ENCODE measurements at places on chromosomes 6 and 20.

DNA sequence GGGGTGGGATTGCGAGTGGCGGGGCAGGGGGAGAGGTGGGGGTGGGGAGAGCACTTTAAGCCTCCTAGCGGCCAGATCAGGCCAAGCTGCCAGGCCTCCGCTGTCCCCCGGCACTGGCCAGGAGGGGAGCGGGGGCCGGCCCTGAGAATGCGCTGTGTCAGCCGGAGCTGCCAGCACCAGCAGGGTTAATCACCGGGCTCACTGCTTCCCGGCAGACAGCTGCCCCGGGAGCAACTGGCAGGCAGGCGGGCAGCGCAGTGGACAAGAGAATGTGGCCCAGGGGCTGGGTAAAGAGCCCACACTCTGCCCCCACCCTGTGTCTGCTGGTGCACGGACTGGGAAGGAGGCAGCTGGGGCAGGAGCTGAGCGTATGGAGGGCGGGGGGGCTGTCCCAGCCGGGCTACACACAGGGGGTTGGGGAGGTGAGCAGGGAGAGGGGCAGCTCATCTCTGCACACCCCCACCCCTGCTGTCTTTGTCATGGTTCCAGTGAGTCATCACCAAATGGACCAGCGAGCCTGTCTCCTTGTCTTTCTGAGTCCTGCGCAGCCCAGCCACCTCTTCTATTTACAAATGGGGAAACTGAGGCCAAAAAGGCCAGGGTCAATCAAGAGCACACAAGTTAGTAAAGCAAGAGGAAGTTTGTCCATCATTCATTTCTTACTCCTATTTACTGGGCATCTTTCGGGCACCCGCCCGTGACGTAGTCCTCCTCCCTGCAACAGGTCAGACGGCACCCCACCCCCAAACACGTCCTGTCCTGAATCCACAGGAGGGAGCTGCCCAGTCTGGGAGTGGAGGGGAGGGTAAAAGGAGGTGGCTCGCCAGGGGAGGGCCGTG lies 2.1 kb upstream of the LAMA5 start:
- no peak for DNase-seq

DNA sequence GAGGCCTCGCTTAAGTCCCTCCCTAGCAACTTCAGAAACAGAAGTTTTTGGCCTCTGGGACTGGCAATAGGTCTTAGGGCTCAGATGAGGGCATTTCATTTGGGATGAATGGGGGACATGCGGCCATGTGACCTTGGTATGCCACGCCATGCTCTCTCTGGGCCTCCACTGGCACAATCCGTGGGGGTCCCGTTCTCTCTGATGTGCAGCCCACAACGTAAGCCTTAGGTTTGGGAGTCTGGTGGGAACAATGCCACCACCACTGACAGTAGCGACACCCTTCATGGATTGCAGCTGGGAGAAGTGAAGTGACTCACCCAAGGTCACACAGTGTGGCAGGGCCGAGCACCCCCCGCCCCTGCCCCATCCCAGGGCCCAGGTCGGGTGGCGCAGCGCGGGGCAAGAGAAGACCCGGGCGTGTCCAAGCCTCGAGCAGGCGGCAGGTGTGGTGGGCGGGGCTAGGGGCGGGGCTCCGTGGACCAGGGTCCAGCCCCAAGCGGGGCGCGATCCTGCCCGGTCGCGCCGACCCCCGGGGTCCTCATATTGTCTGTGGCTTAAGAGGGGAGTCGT lies 864 bp upstream of the CEBPB start:
- DNase-seq: no peak

DNA sequence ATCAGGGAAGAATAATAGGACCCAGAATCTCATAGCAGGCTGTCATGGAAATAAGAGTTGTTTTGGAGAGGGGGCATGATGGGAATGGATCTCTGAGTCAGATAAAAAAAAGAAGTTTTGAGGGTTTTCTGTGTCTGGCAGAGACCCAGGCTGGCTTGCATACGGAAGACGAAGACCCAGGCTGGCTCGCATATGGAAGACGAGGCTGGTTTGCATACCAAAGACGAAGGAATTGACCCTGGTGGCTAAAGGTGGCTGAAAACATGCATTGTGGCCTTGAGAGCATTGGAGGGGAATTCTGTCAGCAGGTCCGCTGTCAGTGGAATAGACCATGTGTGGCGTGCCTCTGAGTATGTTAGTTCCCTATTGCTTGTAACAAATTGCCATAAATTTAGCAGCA lies 335.1 kb downstream of the BTBD3 start:
- DNase-seq: no peak

DNA sequence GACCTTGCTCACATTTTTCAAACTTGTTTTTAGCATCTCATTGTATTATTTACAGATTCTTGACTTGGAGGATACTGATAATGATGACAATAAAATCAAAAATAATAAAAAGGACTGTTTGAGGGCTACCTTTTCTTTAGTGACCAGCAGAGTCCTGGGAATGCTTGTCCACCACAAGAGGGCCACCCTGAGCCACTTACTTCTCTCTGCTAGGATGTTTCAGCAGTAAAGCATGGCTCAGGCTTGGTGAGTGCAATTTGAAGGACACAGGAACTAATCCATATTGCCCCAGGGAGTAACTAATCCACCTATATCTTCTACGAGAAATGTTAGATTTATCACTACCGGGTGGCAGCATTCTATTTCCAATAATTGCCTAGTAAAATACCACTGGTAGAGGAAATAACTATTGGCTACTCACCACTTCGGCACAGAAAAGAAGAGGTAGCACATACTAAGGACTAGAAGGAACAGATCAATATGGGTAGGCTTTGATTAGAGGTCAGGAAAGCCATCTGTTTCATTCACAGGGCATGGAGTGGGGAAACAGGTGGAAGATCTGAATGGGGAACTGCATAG lies 5.8 kb upstream of the KIAA0408 start:
- DNase-seq: peak; percentile 57

GRCh38 chr6:135210632-135211305 lies 29.7 kb downstream of the MYB start:
- DNase-seq: no peak

DNA sequence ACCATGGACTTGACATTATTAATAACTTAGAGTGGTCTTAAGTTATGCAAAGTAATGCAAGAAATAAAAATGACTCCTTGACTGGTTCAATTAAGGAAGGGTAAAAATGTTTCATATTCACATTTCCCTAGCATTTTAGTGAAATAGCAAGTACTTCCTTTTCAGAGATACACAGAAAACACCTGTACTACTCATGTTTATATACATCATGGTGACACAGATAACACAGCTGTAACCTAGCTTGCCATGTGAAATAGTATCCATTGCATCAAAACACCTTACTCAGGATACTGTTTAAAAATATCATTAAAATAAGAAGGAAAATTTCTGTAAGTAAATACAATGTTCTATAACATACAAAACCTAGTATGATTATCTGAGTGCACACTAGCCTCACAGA lies 102.4 kb downstream of the AHI1 start:
- DNase-seq: no peak

DNA sequence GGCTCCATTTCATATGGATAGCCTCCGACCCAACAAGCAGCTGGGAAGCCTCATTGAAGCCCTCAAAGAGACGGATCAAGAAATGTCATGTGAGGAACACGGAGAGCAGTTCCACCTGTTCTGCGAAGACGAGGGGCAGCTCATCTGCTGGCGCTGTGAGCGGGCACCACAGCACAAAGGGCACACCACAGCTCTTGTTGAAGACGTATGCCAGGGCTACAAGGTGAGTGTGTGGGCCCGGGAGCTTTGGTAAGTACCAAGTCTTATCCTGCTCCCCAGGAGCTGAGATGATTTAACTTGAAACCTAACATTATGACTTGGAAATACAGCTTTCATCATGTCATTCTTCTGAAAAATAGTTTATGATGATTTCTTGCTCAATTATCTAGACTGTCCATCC lies 4.1 kb downstream of the TRIM38 start:
- no peak for DNase-seq

GRCh38 chr6:136791296-136792094 lies 782 bp downstream of the MAP3K5 start:
- DNase-seq: peak; percentile 43

GRCh38 chr20:57649617-57650015 lies 29.4 kb upstream of the ZBP1 start:
- no peak for DNase-seq

- no peak for DNase-seq
These were observed 16.7 kb upstream of the PI3 start for GRCh38 chr20:45157962-45158361.

DNA sequence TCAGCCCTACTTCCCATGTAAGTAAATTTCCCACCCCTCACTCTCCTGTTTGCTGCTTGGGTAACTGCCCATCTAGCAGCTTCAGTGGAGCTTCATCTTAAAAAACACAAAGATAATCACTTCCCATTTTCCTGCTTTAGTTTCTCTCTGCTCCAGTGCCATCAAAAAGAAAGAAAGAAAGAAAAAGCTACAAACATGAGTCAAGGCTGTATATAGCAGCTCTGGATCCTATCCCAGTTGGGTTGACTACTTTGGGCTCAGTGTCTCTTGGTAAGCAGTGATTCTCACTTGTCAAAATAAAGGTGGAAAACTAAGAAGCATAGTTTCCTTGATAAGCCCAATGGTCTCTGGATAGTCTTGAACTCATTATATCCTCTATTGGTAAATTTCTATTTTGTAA lies 48.7 kb upstream of the SRPK1 start:
- no peak for DNase-seq

DNA sequence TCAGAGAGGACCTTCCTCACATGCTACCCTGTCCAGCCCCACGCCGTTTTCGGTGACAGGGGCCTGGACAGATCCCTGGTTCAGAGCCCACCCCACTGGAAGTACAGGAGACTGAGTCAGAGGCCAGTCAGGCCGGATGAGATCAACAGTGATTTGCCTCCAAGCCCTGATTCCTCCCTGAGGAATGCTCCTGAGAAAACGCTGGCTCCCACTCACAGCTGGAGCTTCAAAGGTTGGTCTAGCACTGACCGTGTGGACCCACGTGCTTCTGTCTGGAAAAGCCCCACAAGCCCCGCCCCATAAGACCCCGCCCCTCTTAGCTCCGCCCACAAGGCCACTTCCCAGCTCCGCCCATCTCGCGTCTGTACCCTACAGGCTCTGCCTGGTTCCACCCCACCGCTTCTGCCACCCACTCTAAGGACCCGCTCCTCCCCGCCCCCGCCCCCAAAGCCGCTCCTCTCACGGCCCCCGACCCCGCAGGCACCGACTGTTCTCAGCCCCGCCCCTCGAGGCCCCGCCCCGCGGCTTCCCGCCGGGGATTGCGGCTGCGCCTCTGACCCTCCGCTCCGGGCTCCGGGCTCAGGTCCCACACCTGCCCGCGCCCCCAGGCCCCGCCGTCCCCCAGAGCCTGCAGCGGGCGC lies 64.9 kb upstream of the BHLHE23 start:
- no peak for DNase-seq

- DNase-seq: no peak
These were observed 197.9 kb downstream of the TFAP2C start for GRCh38 chr20:56826705-56827665.

DNA sequence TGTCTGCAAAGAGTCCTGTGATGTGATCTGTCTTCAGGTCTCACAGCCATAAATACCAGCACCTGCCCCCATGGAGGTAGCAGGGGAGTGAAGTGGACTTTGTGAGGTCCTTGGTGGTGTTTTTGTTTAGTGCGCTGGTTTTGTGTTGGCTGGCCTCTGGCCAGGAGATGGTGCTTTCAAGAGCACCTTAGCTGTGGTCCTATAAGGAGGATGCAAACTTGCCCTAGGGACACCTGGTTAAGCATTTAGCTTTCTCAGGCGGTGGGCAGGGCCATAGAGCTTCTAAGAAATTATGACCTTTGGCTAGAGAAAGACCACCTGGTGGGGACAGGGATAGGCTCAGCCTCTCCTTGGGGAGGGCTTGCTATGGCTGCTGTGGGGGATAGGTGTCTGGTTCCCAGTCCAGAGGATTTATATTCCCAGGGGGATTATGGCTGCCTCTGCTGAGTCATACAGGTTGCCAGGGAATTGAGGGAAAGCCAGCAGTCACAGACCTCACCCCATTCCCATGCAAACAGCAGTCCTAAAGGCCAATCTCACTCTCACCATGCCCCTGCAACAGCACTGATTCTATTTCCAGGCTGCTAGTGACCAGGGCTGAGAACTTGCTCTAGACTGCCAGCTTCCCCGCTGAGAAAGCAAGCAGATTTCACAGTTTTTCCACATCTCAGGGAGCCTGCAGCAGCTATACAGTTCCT lies 259.3 kb downstream of the TFAP2B start:
- no peak for DNase-seq

GRCh38 chr6:319177-320131 lies 27.2 kb downstream of the DUSP22 start:
- no peak for DNase-seq

- DNase-seq: no peak
These were observed 3.4 kb upstream of the SIM1 start for GRCh38 chr6:100468016-100468622.

GRCh38 chr6:144653885-144654505 lies 368.9 kb downstream of the UTRN start:
- DNase-seq: no peak

GRCh38 chr6:162468326-162468725 lies 259.2 kb downstream of the PRKN start:
- DNase-seq: no peak

- DNase-seq: no peak
These were observed 282.3 kb upstream of the QKI start for GRCh38 chr6:163132050-163132750.

- DNase-seq: no peak
These were observed 21.7 kb upstream of the EPB41L1 start for GRCh38 chr20:36132802-36133211.

DNA sequence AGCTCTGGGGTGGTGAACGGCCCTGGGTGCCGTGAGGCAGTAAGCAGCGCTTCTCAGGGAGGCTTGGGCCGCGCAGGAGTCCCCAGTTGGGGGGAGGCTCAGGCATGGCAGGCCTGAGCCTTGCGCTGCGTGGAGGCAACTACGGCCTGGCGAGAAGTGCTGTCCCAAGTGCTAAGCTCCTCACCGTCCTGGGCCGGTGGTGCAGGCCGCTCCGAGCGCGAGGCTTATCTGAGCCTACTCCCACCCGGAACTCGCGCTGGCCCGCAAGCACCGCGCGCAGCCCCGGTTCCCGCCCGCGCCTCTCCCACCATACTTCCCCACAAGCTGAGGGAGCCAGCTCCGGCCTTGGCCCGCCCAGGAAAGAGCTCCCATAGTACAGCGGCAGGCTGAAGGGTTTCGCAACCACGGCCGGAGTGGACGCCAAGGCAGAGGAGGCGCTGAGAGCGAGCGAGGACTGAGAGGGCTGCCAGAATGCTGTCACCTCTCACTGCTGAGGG lies 1.8 kb upstream of the WRNIP1 start:
- no peak for DNase-seq

GRCh38 chr20:10249822-10250221 lies 31.2 kb downstream of the SNAP25 start:
- no peak for DNase-seq

Data from stimulated activated CD4-positive, alpha-beta T cell treated with anti-CD3 and anti-CD28 coated beads, Interleukin-2, amount 100 ng/mL, for 48 hours (primary cell).